Activated CD8-positive, alpha-beta memory T cell treated with anti-CD3 and anti-CD28 coated beads for 4 hours (primary cell): ENCODE measurements at places on chromosomes 1 and 21.

DNA sequence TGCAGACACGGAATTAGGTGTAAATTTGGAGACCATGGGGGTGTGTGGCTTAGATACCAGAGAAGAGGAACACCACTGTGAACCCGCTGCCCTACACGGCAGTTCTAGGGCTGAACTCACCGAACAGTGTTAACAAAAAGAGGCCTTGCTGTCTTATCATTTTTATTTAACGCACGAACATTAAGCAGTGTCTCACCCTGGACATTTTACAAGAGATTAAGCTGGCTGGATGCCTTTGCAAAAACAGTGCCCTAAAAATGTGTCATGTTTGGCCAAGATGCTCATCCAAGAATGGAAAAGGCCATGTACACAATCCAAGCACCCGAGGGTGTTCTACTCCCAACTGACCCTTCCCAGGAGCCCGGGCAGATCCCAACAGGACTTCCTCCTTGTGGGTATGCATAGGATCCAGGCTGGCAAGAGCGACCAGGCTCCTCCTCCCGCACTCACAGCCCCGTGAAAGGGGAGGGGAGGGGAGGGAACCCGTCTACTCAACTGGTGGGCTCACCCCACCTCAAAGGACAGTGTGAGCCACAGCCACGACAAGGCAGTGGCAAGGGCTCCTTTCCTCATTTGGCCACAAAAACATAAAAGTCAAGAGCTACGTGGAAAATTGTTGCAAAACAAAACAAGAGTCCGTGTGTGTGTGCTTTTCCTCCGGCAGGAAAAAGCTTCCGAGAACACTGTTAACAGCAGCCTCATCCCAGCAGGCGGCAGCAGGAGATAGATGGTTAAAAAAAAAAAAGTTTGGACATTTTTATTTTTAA is 20.3 kb downstream of the C2CD2 start:
- DNase-seq, result no peak

DNA sequence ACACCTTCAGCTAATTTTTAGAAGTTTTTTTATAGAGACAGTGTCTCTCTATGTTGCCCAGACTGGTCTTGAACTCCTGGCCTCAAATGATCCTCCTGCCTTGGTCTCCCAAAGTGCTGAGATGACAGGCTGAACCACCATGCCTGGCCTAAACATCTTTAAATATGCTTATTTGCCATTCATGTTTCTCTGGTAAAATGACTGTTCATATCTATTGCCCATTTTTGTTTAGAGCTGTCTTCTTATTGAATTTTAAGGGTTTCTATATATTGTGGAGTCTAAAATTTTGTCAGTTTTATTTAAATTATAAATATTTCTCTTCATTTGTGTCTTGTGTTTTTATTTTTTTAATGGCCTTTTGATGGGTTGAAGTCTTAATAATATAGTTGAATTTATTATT is 3.0 kb upstream of the PM20D1 start:
- DNase-seq, result no peak

DNA sequence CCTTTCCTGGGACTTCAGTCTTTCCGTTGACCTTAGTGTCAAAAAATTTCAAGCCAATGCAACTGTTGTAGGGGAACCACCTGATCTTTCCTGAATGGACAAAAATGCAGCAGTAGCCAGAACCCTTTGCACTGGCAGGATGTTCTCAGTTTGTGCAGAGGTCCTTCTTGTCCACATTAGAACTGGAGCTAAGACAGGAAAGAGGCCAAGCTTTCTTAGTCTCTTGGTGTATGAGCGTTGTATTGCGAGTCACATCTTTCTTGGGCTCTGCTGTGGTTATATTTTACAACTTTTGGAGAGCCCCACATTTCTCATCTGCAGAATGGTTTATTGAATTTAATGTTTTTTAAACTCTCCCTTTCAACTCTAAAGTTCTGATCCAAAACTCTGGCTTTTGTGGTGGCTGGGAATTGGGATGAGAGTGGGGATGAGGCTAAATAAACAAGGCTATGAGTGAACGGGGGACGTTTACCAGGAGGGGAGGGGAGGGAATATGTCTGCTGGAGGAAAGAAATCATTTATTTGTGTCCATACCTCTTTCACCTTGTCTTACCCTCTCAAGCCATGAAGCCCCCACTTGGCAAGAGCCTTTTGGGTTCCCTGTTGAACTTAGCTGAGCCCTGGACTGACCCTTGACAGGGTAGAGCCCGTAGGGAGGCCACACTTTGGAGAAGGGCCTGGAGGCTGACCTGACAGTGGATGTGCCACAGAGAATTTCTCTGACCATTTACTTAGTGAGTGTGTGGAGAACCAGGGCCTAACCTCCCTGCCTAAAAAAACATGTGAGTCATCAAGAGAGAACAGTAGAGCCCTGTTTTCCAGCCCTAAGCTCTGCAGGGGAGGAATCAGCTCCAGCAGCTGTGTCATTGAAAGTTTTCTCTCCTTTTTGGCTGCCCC is 586 bp downstream of the CHI3L2 start:
- no peak for DNase-seq

GRCh38 chr1:205191622-205192021 is 19.9 kb downstream of the DSTYK start:
- DNase-seq, result no peak

DNA sequence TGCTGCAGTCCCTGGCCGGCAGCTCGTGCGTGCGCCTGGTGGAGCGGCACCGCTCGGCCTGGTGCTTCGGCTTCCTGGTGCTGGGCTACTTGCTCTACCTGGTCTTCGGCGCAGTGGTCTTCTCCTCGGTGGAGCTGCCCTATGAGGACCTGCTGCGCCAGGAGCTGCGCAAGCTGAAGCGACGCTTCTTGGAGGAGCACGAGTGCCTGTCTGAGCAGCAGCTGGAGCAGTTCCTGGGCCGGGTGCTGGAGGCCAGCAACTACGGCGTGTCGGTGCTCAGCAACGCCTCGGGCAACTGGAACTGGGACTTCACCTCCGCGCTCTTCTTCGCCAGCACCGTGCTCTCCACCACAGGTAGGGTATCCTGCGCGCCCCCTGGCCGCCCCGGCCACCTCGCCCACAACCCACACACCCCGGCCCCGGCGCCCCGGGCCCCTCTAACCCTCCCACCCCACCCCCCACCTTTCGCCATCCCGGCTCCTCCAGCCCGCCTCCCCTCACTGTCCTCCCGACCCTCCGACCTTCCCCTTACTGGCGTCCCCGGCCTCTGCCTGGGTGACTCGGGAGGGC is 352 bp downstream of the KCNK1 start:
- DNase-seq, result no peak

GRCh38 chr1:178417858-178418257 is 78.9 kb downstream of the CLEC20A start:
- DNase-seq, result no peak

- no peak for DNase-seq
Measured at GRCh38 chr21:46154955-46155513, 345 bp downstream of the FTCD start.

- no peak for DNase-seq
Measured at GRCh38 chr1:165234149-165234548, 122.4 kb downstream of the LMX1A start.

GRCh38 chr1:164369698-164370365 is 189.2 kb upstream of the PBX1 start:
- DNase-seq, result no peak

DNA sequence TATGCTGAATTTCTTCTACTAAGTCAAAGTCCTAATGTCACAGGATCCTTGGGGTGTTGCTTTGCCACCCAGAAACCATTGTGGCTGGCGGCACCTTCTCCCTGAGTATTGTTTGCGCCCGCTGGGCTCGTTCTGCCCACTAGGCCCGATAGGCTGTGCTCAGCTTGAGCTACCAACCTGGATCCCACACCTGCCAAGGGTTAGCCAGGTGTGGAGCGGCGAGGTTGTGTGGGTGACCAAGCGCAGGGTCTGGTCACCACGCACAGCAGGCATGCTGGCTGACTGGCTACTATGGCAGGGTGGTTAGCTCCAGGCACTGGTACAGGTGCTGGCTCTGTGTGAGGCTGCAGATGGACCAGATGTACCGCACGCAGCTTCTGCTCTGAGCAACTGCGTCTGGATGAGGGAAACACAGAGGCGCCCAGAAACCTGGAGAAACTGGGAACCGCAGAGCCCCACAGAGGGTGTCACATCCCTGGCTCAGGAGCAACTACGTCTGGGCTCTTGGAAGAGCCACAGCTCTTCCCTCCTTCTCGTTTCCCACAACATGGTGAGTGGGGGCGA is 50.3 kb upstream of the SCYL3 start:
- no peak for DNase-seq

DNA sequence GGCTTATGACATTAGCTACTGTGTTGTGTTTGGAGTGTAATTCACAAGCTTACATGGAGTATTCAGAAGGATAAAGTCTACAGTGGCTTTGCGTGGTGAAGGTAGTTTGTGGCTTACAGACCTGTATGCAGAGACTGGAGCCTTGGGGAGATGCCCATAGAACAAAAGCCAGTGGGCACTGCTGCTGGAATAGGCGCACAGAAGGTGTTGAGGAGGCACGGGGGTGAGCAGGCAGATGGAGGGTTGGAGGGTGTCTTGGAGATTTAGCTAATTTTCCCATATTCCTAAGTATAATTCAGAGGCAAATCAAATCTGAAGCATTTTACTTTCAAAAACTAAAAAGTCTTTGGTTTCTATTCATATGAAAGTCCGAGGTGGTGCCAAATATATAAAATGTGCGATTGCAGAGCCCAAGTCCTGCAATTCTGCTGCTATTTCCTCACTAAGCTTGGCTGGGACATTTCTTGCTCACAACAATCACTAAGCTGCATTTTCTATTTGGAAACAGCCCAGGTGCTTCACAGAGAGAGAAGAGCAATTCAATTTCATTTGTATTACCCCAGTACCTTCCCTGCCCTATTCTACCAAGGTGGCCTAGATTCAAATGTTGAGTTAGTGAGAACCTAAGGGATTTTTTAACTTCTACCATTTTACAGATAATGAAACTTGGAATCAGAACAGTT is 48.5 kb downstream of the FH start:
- DNase-seq, result no peak

DNA sequence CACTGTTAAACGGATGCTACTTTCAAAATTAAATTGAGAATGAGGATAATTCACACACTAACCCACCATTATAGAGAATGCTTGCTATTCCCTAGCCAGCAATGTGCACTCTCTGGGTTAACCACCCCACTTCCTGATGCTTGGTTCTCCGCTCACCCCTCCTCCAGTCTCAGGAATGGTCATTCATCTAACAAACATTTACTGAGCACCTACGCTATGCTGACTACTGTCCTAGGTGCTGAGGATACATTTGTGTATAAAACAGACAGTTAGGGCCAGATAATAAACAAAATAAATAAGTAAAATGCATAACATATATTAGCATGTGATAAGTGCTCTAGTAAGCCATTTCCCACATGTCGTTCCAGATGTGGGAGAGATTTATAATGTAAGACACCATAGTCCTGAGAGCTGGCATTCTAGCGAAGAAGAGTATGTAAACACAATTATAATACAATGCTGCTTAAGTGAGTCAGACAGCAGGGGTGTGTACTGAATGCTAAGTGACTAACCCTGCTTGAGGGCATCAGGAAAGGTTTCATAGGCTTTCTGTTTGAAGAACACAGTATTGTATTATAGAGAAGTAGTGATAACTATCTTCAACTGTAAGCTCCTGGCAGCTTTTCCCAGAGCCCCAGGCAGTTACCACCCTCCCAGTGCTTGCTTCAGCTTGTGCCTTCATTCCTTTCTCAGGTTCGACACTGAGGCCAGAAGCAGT is 126.7 kb upstream of the CACHD1 start:
- DNase-seq, result no peak

- DNase-seq, result no peak
Measured at GRCh38 chr1:19750101-19750881, 49.4 kb downstream of the TMCO4 start.

DNA sequence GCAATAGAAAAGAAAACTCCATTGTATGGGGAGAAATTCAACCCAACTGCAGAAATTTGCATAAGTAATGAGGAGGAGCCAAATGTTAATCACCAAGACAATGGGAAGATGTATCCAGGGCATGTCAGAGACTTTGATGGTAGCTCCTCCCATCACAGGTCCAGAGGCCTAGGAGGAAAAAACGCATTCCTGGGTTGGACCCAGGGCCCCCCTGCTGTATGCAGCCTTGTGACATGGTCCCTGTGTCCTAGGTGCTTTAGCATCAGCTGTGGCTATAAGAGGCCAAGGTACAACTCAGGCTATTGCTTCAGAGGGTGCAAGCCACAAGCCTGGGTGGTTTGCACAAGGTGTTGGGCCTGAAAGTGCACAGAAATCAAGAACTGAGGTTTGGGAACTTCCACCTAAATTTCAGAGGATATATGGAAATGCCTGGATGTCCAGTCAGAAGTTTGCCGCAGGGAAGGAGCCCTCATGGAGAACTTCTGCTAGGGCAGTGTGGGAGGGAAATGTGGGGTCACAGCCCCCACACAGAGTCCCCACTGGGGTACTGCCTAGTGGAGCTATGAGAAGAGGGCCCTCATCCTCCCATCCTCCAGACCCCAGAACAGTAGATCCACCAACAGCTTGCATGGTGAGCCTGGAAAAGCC is 162.3 kb downstream of the TGFB2 start:
- DNase-seq, result no peak

DNA sequence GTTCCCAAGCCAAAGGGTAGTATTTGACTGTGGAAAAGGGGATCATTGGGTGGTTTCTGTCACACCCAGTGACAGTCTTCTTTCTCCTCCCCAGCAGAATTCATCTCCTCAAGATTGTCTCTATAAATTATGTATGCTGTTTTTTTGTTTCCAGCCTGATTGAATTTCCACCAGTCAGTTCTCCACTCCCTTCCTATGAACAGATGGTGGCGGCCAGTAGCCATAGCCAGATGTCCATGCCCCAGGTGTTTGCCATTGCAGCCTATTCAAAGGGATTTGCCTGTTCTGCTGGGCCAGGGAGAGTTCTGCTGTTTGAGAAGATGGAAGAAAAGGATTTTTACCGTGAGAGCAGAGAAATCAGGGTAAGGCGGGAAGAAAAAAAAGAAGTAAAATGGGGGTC is 12.9 kb downstream of the CFAP57 start:
- no peak for DNase-seq

DNA sequence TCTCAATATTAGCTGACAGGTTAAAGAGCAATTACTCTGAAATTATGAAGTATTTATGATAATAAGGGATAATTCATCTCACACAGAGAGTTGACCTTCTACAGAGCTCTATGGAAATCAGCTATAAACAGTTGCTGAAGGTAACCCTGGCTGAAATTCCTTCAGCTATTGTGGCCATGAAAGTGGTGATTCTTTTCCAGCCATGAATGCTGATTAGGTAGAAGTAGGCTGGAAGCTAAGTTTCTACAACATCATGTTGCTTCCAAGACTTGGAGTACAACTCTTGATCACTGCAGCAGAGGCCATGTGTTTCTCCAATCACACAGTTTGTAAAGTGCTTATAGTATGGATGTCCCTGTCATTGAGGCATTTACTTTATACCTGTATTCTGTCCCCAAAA is 2128.9 kb downstream of the MRPL39 start:
- DNase-seq, result no peak
